NCI-H774 (cell line): ENCODE measurements at places on chromosomes 1 and 21.

GRCh38 chr1:67978890-67979516, 71.4 kb downstream of the DIRAS3 start:
- no peak for DNase-seq

- no peak for DNase-seq
Observed at GRCh38 chr1:31796707-31797106, 19.1 kb downstream of the SPOCD1 start.

DNA sequence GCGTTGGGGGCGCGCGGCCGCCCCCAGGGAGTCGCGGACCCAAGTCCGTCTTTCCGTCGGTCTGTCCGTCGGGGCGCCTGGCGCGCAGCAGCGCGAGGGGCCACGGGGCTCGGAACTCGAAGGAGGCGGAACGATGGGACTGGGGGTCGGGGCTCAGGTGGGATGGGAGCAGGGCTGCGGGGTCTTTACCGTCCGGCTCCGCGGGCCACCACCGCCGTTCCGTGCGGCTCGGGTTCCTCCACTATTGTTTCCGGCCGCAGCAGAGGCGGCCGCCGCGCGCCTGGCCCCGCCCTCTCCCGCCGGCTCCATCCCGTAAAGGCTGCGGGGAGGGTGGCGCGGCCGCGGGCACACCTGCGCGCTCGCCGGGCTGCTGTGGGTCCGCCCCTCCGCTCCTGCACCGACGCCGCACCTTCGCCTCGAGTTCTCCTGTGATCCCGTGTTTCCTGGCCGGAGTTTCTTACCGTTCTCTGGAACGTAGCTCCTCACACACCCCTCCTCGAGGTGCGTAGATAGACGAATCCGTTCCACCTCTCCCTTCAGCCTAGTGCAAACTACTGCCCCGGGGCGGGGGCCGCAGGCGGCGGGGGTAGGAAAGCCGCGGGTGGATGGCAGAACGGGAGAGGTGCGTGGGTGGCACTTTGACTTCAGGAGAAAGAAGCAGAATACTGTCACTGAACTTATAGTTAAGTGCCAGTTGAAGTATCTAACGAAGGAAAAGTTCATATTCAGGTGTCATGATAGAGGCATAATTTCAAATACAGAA, at the start of gene C21orf91:
C21orf91 (minus strand) TSS at position 243 of the 763 bp plus-strand sequence. CDS start 1,038 bp downstream, outside the sequence.
- peak; percentile 85 for DNase-seq

DNA sequence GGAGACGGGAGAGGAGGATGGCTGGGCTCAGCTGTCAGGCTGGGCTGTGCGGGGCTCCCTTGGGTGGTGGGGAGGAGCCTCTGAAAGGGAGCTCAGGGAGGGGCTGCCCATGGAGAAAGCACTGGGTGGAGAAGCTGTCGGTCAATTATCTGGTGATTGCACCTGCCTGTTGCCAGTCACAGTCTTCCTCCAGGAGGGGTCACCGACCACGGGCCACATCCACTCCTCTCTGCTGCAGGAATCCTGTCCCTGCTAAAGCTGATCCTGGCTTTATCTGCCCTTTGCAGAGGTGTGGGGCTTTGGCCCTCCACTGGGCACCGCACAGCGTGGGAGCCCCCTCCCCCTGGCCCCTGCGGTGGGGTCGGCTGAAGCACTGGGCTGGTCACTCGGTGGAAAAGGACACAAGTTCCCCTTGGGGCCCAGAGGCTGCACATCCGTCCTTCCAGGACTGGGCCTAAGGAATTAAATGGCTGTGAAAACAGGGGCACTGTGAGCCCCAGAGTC, 21.8 kb upstream of the COL18A1 start:
- no peak for DNase-seq

- no peak for DNase-seq
Observed at GRCh38 chr1:77829851-77830250, 50.4 kb downstream of the MIGA1 start.

GRCh38 chr1:201346337-201346939, 31.0 kb downstream of the TNNT2 start:
- DNase-seq, result peak; percentile 26

GRCh38 chr1:7418442-7419080, 352.5 kb upstream of the VAMP3 start:
- no peak for DNase-seq

- no peak for DNase-seq
Observed at GRCh38 chr1:55854911-55855310, 639.7 kb upstream of the USP24 start.

GRCh38 chr1:232993555-232993954, 43.1 kb downstream of the NTPCR start:
- no peak for DNase-seq

DNA sequence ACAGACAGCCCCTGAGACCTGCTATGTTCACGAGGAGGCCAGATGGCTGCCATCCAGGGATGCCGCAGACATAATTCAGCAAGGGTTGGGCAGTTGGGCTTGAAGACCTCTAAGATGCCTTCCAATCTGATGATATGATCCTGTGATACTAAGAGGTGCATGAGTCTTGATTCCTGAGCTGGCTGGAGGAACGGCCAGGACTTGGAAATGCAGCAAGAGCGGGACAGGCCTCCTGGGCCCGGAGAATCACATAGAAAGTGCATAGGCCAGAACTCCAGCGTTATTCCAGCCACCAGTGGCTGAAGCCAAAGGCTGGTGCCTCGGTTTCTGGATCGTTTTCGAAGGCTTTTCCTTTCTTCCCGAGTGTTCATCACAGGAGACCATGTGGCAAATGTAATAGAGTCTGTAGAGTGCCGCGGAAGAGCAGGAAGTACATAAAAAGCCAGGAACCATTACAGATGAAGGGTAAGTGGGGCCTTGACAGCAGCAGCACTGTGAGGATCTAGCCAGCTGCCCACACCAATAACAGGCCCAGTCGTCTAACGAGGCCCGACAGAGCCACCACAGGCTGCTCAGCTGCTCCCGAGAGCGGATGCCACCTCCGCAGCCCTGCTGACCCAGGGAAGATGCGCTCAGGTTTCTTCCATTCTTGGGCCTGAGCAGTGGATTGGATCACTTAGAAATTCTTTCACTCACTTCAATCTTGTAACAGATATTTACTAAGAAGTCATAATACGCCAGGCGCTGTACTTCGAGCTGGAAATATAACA, 14.0 kb upstream of the LHX4 start:
- DNase-seq, result no peak

DNA sequence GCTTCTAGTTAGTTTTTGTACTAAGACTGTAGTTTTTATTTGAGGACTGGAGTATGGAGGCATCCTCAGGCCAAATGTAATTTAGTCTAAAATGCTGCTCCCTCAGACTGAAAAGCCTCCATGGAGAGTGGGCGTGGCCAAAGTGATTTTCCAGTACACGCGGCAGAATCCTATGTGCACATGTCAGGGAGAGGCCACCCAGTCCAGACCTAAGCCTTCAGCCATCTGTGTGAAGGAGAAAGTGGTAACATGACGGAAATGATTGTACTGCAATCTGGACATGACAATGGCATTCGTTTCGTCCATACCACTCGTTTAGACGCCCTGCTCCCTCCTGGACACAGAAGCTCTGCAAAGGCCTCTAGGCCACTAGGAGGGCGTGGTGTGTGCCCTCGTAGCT, 56.2 kb downstream of the PCP4 start:
- no peak for DNase-seq

GRCh38 chr1:18749569-18749968, 109.9 kb downstream of the TAS1R2 start:
- DNase-seq, result no peak

GRCh38 chr1:9376430-9376829, 83.7 kb downstream of the SPSB1 start:
- no peak for DNase-seq

DNA sequence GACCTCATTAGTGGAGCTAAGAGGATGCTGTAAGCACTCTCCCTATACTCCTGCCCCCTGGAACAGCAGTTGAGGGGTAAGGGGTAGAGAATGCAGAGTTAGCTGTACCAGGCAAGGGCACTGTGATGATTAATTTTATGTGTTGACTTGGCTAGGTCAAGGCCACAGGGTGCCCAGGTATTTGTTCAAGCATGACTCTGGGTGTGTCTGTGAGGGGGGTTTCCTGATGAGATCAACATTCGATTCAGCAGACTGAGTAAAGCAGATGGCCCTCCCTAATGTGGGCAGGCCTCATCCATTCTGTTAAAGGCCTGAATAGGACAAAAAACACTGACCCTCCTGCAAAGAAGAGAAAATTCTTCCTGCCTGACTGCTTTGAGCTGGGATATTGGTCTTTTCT, 110.8 kb downstream of the KCND3 start:
- peak; percentile 8 for DNase-seq

GRCh38 chr1:75733661-75734060, 9.2 kb downstream of the ACADM start:
- DNase-seq, result no peak

GRCh38 chr1:1470626-1471388, 758 bp upstream of the ATAD3B start:
- DNase-seq, result no peak

DNA sequence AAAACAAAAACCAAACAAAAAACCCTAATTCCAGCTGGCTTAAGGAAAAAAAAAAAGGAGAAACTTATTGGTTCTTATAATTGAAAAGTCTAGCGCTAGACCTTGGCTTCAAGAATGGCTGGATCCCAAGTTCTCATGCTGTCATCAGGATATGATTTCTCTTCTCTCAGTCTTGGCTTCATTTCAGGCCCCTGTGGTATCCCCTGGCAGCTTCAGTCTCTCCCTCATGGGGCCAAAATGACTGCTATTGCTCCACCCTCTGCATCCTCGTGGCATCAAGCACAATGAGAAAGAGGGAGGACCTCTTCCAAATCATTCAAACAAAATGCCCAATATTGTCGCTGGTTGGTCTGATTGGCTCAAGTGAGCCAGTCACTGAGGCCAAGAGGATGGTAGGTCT, 80.7 kb downstream of the GIPC2 start:
- no peak for DNase-seq
